ENCODE measurements at places on chromosomes 1 and 21. TPM values are rescaled to one million over a fixed set of nuclear protein-coding genes. Genes with fewer than 3 reads are reported as not detected.
A peak's percentile ranks its signal among the peaks of the same experiment; 100 is the strongest.

DNA sequence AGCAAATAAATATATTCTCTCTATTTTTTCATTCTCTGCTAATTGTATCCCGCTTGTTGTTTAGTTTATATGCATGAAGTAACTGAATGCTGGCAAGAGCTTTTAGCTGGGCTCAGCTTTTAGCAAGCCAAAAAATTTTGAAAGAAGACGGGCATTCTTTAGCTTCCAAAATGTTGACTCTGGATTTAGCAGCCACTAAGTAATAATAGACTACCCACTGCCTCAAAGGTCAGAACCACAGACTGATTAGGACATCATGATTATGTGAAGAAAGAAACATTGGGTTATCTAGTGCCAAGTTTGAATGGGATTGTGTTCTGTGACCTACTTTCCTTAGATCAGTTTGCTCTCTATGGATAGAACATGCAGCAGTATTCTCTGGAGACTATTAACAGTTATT, 80.3 kb upstream of the DPH5 start:
- DNase-seq: no peak

GRCh38 chr1:165241321-165241720, 115.2 kb downstream of the LMX1A start:
- no peak for DNase-seq

DNA sequence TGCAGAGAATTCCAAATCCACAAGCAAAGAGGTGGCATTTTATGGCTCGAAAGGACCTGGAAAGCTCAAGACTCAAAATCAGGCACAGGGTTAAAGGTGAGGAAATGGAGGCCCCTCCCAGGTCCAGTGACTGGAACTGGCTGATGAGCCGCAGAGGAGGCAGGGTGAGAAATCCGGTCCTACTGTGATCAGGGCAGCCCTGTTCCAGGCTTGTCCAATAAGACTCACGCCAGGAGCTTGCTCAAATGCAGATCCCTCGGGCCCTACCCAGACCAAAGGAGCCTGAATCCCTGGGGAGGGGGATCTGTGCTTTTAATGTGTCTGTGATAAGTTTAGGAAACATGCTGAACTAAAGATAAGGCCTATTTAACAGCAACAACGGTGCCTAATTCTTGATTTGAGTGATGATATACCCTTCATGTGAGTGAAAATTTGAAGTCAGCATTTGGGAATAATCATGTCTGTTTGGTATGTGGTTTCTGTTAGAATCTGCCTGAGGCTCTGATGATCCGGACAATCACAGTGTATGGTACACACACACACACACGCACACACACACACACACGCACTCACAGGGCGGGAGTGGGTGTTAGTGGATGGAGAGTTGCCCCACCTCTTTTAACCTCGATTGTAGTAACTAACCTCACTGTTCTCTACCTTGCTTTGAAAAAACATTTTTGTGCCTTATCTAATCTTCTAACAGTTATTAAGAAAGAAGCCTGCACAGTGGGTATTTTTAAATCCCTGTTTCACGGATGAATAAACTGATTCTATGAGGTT, 54.1 kb upstream of the LYST start:
- no peak for DNase-seq

GRCh38 chr1:212651977-212652376, 43.4 kb downstream of the ATF3 start:
- DNase-seq: no peak

DNA sequence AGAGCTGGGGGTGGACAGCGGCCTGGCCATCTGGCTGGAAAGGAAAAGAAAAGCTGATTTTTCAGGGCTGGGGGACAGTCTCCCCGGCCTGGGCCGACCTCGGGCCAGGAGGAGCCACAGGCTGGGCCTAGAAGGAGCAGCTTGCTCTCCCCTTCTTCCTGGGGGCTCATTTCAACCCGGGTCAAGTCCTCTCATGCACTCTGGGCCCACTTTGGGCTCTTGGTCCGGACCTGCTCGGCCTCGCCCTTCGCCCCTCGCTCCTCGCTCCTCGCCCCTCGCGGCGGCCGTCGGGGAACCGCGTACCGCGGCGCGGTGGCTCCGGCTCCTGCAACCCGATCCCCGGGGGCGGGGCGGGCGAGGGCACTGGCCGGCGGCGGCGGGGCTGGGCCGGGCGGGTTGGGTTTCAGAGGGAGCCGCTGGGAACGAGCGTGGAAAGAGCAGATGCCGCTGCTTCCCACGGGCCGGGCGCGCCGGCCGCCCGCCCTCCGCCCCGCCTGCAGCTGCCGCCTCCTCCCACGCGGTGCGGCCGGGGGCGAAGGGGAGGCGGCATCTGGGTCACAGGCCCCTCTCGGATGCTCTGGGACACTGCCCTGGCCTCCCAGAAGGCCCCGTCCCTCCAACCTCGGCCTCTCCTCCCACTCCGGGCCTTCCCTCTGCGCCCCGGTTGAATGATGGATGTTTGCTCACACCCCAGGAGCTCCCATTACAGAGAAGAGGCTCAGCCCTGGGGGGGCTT, 6.6 kb downstream of the HEYL start:
- peak; percentile 64 for DNase-seq

DNA sequence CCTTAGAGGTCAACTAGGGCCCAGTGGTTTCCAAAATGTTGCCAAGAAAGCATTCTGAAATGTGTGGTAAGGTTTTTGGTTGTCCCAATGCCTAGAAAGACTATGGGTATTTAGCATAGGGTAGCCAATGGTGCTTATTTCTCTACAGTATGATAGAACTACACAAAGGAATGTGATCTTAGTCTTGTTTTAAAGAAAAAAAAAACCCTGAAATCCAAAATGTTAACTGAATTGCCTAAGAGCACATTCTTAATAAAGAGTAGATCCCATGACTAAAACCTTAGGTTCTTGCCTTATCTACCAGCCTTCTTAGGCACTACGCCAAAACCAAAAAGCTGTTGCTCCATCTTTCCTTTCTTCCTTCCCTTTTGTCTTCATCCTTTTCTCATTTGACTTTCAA, 428.2 kb downstream of the MRPL39 start:
- no peak for DNase-seq

DNA sequence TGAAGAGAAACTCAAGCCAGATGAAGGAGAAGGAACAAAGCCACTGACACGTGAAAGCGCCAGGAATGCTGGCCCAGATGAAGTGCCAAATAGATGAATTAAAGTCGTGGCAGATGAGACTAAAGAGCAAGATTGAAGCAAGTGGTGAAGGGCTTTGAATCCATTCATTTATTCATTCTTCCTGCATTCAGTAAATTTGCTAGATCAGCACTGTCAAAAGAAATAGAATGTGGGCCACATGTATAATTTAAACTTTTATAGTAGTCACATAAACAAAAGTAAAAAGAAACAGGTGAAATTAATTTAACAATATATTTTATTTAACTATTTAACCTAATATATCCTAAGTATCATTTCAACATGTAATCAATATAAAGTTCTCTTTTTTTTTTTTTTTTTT, 135.6 kb downstream of the ZZZ3 start:
- no peak for DNase-seq

DNA sequence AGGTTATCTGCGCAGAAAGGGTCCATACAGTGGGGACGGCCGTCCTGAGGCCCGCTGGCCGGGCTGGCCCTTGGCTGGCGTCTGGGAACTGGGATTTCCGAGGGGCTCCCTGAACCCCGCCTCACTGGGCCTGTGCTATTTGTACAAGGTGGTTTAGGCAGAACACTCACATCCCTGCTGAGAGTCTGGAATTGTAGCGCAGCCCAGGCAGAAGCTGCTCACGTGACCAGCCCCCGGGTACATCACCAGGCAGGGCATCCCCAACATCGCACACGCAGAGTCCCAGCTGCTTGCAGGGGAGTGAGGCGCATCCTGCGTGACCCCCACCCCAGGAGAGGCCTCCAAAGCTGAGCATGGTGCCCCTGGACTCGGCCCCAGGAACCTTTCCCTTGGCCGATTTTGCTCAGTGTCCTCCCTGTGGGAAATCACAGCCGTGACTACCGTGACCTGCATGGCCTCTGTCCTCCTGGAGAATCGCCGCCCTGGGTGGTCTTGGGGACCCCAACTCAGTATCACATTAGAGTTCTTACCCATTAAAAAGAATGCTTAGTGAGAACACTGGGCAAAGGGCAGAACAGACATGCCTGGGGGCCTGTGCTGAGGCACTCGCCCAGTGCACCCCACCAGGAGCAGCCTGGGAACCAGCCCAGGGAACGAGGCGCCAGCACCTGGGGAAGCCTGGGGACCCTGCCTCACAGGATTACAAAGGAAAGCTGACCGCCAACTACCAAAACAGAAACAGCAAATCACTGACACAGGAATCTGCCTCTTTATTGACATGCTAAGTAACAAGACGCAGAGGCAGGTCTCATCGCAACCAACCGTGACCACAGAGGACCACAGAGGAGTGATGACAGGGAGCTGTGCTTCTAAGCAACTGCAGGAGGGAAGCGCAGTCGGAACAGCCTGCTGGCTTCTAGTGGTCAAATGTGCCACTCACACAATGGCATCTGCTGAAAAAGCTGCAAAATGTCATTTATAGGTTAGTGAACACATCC, 33.5 kb downstream of the UBE2G2 start:
- no peak for DNase-seq

DNA sequence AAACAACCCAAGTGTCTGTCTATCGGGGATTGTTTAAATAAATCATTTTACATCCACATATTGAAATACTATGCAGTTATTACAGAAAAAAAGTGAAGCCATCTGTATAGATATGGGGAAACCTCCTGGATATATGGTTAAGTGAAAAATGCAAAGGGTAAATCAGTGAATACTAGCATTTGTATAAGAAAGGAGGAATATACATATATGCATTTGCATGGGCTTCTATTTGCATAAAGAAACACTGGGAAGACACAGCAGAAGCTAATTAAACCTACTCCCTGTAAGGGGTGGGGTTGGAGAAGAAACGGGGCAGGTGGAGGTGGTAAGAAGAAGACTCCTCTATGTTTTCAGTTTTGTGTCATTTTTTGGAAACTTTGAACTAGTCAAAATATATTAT, 16.6 kb upstream of the KIRREL1 start:
- no peak for DNase-seq

- DNase-seq: no peak
Observed at GRCh38 chr21:45175326-45176095, 101.1 kb downstream of the ADARB1 start.

DNA sequence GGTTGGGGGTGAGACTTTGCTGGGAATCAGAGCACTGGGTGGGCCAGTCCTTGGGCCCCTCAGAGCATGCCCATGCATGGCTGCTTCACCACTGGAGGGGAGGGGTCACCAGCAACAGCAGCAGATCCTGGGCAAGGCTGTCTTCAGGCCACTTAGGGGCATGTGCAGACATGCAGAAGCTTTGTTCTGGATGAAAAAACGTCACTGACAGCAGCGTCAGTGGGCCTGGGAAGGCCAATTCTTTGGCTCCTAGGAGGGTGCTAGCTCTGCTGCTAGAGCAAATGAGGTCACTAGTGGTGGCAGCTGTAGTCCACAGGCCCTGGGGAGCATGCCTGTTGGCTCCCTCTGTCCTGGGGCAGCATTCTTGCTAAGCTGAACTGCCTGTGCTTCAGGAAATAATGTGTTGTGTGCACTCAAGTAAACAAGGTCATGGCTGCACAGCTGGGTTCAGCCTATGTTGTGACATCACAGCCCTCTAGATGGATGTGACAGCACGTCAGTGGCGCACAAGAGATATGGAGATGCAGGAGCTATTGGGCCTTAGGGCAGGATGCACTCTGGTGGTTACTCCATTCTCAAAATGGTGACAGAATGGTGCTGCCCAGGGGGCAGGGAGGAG, 27.0 kb downstream of the ZC3H11B start:
- DNase-seq: no peak

GRCh38 chr1:222627232-222627631, 9.3 kb downstream of the MIA3 start:
- DNase-seq: no peak

GRCh38 chr1:20600156-20600555, 11.3 kb downstream of the CDA start:
- no peak for DNase-seq

GRCh38 chr1:188665477-188665876, 1812.2 kb downstream of the BRINP3 start:
- DNase-seq: no peak

HIVEP3 gene
- 1.4 TPM for total RNA-seq

S100A4 gene
- 35.9 TPM for total RNA-seq

FYB2 gene
- total RNA-seq: under 0.01 TPM

NOL9 gene
- total RNA-seq: 16.4 TPM

ATP8B2 gene
- 44.6 TPM for total RNA-seq

DONSON gene
- 8.7 TPM for total RNA-seq

ICOSLG gene
- total RNA-seq: 1.1 TPM

LRIG2 gene
- 10.5 TPM for total RNA-seq

KCNA3 gene
- not detected for total RNA-seq

Measured in dermis microvascular lymphatic vessel endothelial cell (primary cell).